Activated CD8-positive, alpha-beta memory T cell treated with anti-CD3 and anti-CD28 coated beads, Interleukin-2, amount 10 ng/mL, durations not matched to agents 7 days and 5 days (primary cell): ENCODE measurements at places on chromosomes 13 and 19.

DNA sequence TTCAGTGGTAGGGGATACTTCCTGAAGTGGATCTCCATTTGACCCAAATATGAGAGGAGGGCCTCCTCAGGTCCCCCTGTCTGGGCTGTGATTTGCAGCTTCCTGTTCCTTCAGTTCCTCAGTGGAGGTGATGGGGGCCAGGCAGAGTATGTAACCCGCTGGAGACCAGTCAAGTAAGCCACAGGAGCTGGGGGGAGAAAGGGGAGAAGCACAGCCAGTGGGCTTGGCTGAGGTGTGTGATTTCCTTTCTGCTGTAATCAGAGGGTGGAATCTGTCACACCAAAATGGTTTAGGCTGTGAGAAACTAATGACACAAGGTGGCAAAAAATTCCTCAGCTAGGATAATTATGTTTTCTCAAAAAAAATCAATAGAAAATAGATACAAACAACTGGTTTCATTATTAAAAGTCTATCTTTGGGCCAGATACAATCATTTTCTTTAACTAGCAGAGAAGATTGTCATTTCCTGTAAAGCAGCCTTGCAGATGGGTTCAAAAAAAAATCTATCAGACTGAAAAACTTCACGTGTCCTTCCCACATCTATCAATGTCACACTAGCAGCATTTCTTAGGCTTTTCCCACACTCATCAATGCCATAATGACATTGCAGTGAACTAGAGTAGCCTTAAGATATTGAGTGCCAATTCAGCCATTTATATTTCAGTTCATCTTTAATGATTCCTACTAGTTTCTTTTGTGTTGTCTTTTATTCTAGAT lies 1660.3 kb downstream of the EFNB2 start:
- no peaks in the 10 kb centered on the region for H3K4me1 ChIP-seq
- H3K36me3 ChIP-seq: no peaks in the 10 kb centered on the region
- no peak overlapping the region for H3K27ac ChIP-seq
- no peak for DNase-seq

DNA sequence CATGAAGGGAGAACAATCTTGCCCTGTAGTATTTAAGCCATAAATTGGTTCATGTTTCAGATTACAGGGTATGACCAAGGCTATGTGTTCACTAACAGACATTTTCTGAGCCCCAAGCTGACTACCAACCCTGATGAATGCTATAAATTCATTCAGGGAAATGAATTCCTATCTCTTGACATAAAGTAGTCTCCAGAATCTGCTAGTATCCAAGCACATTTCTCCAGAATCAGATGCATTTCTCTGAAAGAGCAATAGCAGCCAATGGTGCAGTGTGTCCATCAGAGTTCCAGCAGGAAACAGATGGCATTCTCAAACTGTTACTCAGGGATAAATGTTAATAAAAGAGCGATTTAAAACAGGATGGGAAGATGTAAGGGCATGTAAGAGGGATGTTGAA lies 226.4 kb downstream of the COG6 start:
- H3K36me3 ChIP-seq: peaks cover 1% of the 10 kb centered on the region
- H3K27me3 ChIP-seq: peaks cover 3% of the 10 kb centered on the region
- H3K4me1 ChIP-seq: no peaks in the 10 kb centered on the region
- H3K4me3 ChIP-seq: no peak overlapping the region

- no peak for DNase-seq
- H3K4me3 ChIP-seq: no peak overlapping the region
- H3K27me3 ChIP-seq: no peaks in the 10 kb centered on the region
Observed at GRCh38 chr19:10637894-10638293, 12.5 kb downstream of the SLC44A2 start.

GRCh38 chr13:111382877-111383276 lies 62.4 kb downstream of the TEX29 start:
- peaks cover 10% of the 10 kb centered on the region for H3K4me1 ChIP-seq
- no peak overlapping the region for H3K4me3 ChIP-seq
- H3K36me3 ChIP-seq: no peaks in the 10 kb centered on the region
- peaks cover 13% of the 10 kb centered on the region for H3K27me3 ChIP-seq
- H3K27ac ChIP-seq: no peak overlapping the region

DNA sequence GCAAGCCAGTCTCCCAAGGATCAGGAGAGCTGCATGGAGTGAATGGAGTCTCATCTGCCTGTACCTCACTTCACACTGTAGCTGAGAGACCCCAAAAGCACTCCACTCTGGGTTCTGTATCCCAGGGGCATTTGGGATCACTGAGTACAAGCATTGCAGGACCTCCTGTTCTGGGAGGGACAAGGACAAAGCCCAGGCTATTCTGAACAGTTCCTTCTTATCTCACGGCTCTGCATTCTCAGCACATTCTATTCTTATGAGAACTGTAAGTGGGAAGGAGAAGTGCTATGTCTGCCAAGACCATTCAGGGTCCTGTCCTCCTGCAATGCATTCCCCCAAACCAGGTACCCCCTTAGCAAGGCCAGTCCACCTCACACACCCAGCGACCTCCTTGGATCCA lies 42.8 kb downstream of the RNF6 start:
- no peaks in the 10 kb centered on the region for H3K4me1 ChIP-seq
- no peaks in the 10 kb centered on the region for H3K27me3 ChIP-seq
- no peak overlapping the region for H3K27ac ChIP-seq
- H3K36me3 ChIP-seq: no peaks in the 10 kb centered on the region
- no peak overlapping the region for H3K4me3 ChIP-seq

GRCh38 chr13:112968380-112968909 lies 569 bp upstream of the MCF2L start:
- H3K36me3 ChIP-seq: peaks cover 2% of the 10 kb centered on the region
- H3K27me3 ChIP-seq: peaks cover 24% of the 10 kb centered on the region
- H3K4me3 ChIP-seq: peak overlapping the region; percentile 38
- H3K27ac ChIP-seq: no peak overlapping the region
- DNase-seq: no peak

- H3K4me1 ChIP-seq: peaks cover 25% of the 10 kb centered on the region
- H3K36me3 ChIP-seq: peaks cover 6% of the 10 kb centered on the region
- no peaks in the 10 kb centered on the region for H3K27me3 ChIP-seq
- no peak overlapping the region for H3K27ac ChIP-seq
- DNase-seq: peak; percentile 89
- no peak overlapping the region for H3K4me3 ChIP-seq
Observed at GRCh38 chr19:42284066-42284501, 15.0 kb downstream of the CIC start.

DNA sequence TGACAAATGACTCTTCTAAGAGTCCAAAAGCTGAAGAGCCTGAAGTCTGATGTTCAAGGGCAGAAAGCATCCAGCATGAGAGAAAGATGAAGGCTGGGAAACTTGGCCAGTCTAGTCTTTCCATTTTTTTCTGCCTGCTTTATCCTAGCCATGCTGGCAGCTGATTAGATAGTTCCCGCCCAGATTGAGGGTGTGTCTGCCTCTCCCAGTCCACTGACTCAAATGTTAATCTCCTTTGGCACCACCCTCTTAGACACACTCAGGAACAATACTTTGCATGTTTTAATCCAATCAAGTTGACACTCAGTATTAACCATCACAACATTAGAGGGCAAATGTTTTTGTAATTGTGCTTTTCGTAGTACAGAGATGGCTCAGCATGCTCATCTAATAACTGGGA lies 267.5 kb upstream of the KLHL1 start:
- DNase-seq: no peak
- H3K27me3 ChIP-seq: no peaks in the 10 kb centered on the region
- H3K4me1 ChIP-seq: no peaks in the 10 kb centered on the region
- no peak overlapping the region for H3K4me3 ChIP-seq
- H3K27ac ChIP-seq: no peak overlapping the region
- H3K36me3 ChIP-seq: no peaks in the 10 kb centered on the region

- no peaks in the 10 kb centered on the region for H3K27me3 ChIP-seq
- no peak overlapping the region for H3K4me3 ChIP-seq
- DNase-seq: no peak
- H3K4me1 ChIP-seq: peaks cover 5% of the 10 kb centered on the region
- H3K36me3 ChIP-seq: peaks cover 47% of the 10 kb centered on the region
Observed at GRCh38 chr19:42232435-42232834, 10.0 kb downstream of the GSK3A start.

DNA sequence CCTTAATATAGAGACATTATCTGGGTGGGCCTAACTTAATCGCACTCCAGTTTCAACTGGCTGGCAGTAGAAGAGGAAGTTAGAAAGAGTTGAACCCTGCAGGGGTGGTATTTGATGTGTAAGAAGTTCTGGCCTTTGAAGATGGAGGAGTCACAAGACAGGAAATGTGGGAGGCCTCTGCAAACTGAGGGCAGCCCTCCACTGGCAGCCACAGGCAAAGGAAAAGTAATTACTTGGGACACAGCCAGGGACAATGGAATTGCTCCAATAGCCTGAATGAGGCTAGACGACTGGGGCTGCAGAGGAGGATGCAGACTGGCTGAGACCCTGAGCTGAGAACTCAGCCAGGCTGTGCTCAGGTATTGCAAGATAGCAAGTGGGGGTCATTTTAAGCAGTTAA lies 703.3 kb upstream of the ARGLU1 start:
- no peaks in the 10 kb centered on the region for H3K36me3 ChIP-seq
- no peak overlapping the region for H3K27ac ChIP-seq
- no peaks in the 10 kb centered on the region for H3K4me1 ChIP-seq
- no peak overlapping the region for H3K4me3 ChIP-seq
- DNase-seq: no peak
